ENCODE measurements at places on chromosomes 5 and 9.

DNA sequence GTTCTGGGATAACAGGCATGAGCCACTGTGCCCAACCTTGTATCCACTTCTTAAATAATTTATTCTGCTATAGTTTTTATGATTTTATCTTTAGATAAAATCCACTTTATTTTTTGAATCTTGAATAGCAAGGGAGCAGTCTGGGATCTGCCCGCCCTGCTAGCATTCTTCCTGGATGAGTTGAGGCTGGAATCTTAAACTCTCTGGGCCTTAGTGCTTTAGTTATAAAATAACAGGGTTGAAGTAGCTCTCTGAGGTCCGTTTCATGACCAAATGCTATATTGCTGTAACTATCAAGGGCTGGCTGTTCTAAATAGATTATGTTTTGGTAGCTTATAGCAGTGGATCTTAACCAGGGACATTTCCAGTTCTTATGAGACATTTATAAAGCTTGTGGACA lies 20.8 kb downstream of the ACER2 start:
- no peak for DNase-seq

- no peak for DNase-seq
These were observed 5.9 kb downstream of the PNPLA7 start for GRCh38 chr9:137544176-137544760.

GRCh38 chr5:106907979-106908378 lies 762.8 kb downstream of the EFNA5 start:
- DNase-seq: no peak

DNA sequence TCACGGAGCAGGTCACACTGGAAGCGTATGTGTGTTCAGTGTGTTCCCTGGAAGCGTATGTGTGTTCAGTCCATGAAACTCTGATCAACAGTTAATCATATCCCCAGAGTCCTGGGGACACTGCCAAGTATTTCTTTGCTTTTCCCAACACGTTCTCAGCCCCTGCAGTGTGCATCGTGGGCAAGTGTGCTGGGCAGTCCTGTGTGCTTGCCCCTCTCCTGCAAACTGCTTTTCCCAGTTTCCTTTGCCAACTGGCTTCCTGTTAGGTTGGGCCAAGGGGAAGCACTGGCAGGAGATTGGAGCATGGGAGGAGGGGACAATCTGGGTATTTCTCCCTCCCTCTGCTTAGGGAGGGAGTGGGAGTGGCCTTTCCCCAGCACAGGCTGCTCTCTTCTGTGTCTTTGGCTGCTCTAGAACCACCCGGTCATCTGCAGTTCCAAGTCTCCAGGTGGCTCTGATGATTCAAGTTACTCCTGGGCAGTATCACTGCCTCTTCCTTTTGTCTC lies 36.8 kb upstream of the NEK6 start:
- no peak for DNase-seq

GRCh38 chr9:86405926-86406325 lies 51.7 kb upstream of the TUT7 start:
- no peak for DNase-seq

- no peak for DNase-seq
These were observed 18.5 kb downstream of the NEURL1B start for GRCh38 chr5:172659570-172659908.

DNA sequence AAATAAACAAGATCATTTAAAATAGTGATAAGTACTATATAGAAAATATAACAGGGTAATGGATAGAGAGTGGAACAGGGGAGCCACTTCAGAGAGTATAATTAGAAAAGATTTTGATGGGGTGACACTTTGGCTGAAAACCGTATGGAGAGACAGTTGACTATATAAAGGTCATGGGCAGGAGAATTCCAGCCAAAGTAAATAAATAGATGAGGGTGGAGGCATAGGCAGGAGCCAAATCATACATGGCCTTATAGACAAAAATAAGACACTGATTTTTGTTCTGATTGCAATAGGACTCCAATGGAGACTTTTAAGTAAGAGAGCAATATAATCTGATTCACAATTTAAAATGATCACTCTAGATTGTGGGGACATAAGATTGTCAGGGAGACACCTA lies 37.5 kb upstream of the NUDT12 start:
- no peak for DNase-seq

DNA sequence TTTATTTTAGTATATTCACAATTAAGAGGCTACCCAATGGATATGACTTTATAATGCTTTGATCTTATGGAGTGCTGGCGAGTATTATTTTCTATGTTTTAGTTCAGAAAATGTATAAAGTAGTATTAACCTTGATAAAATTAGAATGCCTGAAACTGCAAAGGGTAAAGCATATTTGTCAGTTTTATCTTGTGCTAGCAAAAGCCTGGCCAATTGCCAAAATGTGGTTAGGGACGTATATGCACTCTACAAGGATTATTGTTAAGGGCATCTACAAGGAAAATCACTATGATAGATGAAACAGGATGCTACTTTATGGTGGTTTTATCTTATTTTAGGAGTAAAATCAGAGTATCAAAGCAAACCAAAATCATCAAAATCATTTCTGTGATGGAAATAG lies 281.7 kb downstream of the CCDC171 start:
- DNase-seq: peak; percentile 3

- DNase-seq: no peak
These were observed 9.3 kb upstream of the ACSL6 start for GRCh38 chr5:132020568-132021339.

GRCh38 chr9:93219692-93220091 lies 35.8 kb downstream of the WNK2 start:
- no peak for DNase-seq

DNA sequence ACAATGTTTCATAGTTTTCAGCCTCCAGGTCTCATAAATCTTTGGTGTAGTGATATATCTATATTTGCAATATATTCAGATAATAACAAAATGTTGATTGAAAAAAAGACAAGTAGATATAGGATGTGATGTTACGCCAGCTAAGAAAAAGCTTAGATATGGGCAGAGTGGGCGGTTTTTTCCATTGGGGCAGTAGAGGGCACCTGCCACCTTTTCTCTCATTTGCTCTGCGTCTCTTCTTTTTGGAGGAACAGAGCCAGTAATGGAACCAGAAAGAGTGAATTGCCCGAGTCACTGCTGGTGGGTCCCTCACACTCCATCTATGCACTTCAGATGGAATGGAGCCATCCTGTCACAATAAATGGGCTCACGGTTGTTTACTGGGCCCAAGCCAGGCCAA lies 62.1 kb upstream of the FANCC start:
- DNase-seq: no peak

GRCh38 chr9:37424204-37424685 lies 1.7 kb downstream of the GRHPR start:
- no peak for DNase-seq

DNA sequence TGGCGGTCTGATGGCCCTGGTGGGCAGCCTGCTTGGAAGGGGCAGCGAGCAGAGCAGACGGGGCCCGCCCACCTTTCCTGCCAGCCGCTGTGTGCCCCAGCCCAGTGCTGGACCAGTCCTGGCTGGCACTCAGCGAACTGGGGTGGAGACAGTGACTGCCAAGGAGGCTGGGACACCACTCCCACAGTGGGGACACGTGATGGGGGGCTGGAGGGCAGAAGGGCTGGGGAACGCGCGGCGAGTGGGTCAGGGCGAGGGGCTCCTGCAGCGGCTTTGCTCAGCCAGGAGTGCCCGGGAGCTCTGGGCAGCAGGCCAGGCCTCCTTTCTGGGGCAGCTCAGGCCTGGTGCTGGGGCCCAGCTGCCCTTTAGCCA lies 19.5 kb downstream of the NCS1 start:
- no peak for DNase-seq

DNA sequence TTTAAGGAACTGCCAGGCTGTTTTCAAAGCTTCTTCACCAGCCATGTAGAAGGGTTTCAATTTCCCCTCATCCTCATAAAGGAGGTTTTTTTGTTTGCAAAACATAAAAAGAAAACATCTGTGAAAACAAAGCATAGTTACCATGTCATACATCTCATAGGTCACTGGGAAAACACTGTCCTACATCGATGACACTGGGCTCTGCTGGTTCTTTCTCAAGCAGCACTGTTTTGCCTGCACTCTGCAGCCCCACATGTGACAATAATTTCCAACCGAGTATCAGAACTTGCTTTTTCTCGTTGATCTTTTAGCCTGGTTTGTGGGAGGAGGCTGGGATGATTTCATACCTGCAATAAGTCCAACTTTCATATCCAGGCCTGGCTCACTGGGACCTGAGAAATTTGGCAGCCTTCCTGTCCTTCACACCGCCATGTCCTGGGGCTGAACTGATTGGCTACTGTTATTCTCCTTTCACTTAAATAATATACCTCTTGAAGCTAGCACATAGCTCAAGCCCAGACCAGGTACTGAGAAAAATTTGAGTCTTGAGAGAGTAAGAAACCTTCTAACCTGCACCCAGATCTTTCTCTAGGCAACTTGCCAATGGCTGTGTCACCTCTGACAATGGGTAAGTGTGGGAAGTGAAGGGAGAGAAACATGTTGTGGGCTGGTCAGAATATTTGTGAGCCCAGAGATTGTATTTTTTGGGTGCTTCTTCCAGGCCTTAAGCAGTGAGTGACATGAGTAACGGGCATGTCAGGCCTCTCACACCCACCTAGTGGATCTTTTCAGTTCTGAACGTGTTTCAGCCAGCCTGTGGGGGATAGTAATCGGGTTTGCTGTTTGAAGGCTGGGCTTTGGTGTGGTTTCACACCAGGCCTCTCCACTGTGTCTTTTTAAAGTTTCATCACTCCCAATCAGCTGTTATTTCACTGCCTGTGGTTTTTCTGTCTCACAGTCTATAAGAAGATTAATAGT lies 502.8 kb downstream of the NTRK2 start:
- no peak for DNase-seq

DNA sequence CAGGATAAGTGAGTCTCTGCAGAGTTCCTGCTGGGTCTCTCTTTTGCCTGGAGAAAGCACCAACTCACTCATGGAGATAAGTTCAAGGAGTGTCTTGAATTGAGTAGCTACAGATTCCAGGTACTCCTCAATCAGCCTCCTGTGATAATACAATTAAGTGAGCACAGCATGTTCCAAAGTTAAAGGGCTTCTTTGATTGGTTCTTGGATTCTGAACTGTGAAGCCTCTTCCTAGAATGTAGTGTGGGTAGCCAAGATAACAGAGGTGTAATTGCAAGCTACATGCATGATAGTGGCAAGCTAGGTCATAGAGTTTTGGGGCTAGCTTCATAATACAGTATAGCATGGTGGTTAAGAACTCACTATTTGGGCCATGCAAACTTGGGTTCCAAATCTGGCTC lies 23.2 kb upstream of the CARNMT1 start:
- DNase-seq: no peak

DNA sequence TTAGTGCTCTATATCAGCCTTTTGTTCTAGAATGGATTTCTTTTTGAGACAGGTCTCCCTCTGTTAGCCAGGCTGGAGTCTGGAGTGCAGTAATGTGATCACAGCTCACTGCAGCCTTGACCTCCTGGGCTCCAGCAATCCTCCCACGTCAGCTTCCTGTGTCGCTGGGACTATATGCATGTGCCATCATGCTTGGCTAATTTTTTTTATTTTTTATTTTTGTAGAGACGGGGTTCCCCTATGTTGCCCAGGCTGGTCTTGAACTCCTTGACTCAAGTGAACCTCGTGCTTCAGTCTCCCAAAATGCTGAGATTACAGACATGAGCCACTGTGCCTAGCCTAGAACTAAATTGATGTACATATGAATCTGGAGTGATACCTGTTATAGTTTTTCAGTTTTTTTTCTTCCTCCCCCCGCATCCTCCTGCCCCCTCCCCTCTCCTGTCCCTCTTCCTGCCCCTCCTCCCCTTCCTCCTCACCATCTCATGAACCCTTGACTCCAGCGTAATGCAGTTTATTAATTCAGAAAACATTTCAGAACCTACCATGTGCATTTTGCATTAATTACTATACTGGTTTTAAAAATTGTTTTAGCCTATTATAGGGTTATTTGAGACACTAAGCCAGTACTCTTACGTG lies 37.4 kb upstream of the TNFAIP8 start:
- no peak for DNase-seq

DNA sequence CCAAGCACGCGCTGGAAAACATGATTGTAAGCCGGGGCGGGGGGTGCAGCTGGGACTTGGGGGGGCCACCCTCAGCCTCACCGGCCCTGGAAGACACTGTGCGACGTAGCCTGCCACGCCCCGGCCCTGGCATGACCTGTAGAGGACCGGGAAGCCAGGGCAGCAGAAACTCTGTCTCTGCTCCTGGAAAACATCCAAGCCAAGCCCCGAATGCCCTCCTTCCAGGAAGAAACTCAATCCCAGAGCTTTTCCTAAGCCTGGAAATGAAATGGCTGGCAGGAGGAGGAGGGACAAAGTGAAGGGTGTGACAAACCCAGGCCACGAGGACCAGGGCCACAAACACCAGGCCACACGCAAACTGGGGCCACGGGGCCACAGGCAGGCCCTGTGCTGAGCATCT lies 55.4 kb downstream of the KCNT1 start:
- DNase-seq: peak; percentile 33

DNA sequence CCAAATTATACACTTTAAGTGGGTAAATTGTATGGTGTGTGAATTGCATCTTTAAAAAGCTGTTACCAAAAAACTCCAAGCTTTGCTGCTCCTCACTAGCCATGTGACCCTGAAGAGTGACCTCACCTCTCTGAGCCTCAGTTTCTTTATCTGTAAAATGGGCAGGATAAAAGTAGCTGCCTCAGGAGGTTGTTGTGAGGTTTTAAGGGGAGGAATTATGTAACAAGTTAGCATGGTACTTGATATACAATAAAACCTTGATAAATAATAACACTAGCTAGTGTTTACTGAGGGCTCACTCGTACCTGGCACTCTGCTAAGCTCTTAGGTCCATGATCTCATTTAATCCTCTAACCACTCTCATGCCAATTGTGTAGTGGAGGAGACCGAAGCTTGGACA lies 19.0 kb upstream of the PHF19 start:
- no peak for DNase-seq

- no peak for DNase-seq
These were observed 17.3 kb downstream of the TCF7 start for GRCh38 chr5:134131578-134132350.

DNA sequence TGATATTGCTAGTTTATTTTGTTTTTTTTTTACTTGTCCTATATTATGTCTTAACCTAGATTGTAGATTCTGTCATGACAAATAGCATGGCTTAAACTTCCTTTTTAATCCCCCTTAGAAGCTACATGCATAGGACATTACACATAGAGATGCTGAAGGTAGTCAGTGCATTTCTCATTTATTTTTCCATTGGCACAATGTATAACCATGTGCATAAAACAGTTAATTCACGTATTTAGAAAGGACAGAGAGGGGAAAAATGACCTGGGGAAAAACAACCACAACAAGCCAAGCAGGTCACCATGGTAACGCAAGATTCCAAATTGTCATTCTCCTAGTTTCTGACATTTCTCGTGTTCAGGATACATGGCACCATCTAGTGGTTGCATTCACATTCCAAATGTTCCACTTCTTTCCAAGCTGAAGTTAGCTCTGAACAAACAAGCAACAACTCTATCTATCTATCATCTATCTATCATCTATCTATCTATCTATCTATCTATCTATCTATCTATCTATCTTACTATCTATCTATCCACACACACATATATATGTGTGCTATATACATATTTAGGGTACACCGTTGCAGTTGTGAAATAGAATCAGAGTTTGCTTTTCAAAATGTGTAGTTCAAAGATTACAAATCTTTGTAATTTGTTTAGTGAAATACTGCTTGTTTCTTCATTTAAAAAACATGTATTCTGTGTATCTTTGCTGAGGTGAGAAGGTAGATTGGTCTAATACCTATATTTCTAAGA lies 487.2 kb upstream of the ST8SIA4 start:
- no peak for DNase-seq

- DNase-seq: no peak
These were observed 19.7 kb downstream of the C6 start for GRCh38 chr5:41193456-41194205.

GRCh38 chr5:66443462-66444130 lies 152.6 kb upstream of the MAST4 start:
- DNase-seq: no peak
